Fibroblast of skin of left biceps (primary cell): ENCODE measurements at places on chromosomes 2 and 18.

GRCh38 chr2:105962221-105962620 is 217.5 kb downstream of the NCK2 start:
- DNase-seq, result no peak

DNA sequence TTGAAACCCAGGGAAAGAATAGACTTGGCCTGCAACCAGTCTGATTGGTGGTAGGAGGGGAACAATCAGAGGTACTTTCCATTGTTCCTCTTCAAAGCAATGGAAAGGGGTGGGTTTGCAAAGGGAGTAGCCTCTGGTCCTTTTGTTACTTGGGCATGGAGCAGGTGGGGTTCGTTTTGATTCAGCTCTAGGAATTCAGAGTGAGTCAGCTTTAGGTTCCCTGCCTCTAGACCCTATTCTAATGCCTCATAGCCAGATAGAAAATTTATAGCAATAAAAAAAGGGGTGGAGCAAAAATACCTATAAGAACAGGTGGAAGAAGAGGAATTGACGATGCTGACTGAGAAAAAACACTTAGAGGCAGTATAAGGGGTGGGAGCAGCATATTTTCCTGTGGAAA is 636.4 kb downstream of the PLCL1 start:
- DNase-seq, result no peak

DNA sequence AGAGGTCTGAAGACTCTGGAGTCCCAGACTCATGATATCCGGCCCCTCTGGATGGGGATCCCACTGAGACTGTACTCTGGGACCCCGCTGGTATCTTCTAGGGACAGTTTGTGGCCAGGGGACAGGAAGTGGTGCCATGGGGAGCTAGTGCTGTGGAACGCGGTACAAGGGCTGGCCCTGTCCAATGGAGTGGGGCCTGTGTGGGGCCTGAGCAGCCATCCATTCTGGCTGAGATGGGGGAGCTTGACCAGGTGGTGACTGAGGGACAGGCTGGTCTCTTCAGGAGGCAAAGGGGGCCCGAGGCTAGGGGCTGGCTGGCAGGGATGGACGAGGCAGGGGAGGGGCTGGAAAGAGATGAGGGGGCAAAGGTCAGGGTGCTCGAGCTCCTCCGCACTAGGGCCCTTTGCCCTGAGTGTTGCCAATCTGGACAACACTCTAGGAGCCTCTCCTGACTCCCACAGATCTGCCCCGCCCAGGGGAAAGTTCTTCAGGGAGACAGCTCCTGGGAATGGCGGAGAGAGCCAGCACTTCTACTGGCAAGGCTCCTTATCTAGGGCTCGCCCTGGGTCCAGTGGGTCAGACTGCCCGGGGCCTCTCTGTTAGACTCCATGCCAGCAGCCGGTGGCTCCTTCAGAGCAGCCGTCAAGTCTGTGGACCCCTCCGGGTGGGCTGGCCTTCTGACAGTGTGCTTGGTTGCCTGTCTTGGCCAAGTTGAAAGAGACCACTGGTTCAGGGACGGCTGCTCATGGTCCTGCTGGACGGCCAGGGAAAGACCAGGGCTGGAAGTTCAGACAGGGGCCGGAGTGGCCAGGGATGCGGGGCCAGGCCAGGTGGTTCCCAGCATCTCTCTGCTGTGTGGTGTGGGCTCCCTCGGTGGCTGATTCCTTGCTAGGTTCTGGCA is 12.3 kb downstream of the MALL start:
- no peak for DNase-seq

DNA sequence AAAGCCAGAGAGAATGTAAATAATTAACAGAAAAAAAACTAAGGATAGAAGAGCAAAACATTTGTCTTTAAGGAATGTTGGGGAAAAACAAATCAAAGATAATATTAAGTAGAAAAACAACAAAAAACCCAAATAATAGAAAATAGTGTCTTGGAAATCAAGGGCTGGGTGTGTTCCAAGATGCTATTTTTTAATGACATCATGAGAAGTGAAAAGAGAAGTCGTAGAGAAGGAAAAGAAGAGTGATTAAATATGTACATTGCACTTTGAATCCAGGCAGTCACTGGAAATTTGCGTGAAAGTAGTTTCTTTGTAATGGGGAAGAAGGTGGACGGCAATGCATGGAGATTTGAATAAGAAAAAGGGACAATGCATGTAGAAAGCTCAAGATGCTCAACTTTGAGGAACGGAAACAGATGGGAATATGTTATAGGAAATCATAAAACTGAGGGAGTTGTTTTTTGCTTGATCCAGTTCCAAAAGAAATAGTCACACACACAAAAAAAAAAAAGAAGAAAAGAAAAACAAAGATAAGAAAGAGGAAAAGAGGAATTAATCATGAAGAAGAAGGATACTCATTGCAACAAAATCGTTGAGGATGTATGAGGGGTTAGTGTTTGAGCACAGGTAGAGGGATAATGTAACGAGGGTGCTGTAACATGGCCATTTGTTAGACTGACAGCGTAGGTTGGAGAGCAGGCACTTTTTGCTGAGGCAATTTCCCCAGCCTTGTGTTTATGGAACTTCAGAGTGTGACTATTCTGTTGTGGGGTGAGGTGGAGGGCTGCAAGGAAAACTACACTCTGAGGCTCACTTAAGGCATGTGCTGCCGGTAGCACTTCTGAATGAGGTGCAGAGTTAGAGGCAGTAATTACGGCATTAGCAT is 184.1 kb downstream of the CALCRL start:
- DNase-seq, result no peak

- no peak for DNase-seq
Measured at GRCh38 chr2:216584112-216584511, 49.1 kb upstream of the IGFBP2 start.

- no peak for DNase-seq
Measured at GRCh38 chr18:12861637-12862036, 22.4 kb downstream of the PTPN2 start.

DNA sequence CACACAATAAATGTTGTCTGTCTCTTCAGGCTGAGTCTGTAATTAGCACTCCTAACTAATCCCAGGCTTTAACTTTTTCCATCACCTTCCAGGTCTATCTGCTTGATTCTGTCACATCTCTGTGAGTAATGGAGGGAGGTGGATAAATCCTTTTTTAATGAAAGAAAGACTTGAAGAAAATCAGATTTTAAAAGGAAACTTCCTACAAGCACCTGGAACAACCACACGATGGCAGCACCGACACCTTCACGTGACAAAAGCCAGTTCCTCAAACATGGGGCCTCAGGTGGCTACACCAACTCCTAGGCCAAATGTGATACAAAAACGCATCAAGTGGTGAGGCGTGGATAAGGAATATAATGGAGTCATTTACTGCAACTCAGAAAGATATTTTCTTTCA is 41.8 kb downstream of the TGFBRAP1 start:
- DNase-seq, result no peak

DNA sequence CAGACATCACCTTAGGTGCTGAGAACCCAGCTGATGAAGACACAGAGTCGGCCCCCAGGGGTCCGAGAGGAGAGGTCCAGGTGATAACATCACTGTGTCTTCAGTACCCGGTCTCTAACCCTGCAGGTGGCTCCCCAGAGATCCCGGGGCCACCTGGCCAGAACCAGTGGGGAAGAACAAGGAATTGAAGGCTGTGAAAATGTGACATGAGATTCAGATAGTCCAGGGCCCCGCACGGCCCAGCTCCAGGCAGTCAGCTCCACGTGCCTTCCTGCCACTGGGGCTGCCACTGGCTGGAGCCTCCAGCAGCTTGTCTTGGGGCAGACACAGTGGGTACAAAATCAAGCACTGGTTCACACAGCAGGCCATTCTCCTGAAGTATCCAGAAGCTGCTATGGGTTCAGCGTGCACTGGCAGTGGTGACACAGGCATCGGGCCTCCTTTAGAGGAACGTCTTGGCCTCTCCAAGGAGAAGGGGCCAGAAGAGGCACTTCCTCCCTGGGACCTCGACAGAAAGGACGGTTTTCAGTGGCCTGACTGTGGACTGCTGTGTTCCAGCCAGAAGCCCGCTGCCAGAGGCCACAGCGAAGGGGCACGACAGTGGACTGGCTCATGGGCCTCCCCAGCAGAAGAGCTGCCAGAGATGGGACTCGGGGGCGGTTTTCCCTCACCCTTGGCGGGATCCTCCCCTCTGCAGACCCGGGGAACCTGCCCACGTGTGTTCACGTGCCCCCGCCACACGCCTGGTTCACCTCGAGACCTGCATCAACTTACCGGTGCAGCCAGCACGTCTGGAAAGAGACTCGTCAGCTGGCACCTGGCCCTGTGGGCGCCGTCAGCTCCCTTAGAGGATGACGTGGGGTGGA is 150.4 kb downstream of the HDAC4 start:
- no peak for DNase-seq

DNA sequence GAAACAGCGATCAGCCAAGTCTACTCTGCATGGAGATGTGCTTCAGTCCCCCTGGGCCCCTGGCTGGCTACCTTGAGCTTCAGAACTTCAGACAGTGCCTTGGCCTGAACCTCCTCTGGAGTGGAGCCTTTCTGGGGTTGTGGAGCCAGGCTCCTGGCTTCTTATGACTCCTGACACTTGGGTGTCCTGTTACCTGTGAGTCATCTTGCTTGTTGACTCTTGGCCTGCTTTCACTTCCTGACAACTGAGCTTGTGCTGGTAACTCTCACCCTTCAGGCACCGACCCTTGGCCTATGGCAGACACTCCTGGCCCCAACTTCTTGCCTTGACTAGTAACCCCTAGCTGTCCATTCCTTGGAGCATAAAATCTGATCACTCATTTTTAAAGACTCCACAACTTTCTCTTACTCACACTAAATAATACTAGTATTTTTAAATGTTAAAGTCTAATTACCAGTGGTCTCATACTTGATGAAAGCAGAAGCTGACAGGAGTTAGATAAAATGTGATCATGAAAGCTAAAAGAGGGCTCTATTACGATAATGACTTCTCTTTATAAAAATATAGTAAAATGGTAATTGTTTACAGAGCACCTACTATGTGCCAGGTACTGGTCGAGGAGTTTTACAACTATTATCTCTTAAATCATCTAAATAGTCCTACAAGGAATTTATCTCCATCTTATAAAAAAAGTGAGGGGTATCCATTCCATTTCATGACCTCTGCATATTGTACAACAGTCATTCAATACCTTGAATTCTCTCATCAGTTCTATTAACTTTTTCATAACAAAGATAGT is 46.3 kb upstream of the VIT start:
- no peak for DNase-seq

DNA sequence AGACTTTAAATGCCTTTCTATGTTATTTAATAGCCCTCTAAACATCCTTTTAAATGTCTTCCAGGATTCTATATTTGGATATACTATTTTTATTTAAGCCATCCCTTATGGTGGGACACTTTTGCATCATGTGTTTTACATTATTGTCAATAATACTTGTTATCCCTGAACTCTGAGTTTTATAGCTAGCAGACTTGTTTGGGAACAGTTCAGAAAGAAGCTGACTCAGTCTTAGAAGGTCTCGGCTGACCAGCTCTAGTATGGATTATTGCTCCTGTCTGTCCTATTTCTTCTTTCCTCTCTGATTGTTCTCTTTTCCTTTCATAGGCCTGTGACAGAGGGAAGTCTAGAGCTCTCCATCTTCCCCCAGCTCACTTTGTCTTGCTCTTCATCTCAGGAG is 77.3 kb upstream of the CXCR4 start:
- no peak for DNase-seq

- no peak for DNase-seq
Measured at GRCh38 chr2:191650896-191651773, 26.8 kb upstream of the NABP1 start.

DNA sequence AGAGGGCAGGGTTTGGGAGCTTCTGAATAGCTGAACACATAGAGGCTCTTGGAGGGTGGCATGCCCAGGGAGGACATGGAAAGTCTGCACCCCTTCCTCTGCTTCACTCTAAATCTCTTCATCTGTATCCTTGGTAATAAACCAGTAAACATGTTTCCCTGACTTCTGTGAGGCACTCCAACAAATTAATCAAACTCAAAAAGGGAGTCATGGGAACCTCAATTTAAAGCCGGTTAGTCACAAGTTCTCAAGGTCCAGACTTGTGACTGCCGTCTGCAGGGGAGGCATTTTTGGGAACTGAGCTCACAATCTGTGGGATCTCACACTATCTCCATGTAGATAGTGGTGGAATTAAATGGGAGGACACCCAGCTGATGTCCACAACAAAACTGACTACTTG is 33.1 kb upstream of the STON1 start:
- no peak for DNase-seq

DNA sequence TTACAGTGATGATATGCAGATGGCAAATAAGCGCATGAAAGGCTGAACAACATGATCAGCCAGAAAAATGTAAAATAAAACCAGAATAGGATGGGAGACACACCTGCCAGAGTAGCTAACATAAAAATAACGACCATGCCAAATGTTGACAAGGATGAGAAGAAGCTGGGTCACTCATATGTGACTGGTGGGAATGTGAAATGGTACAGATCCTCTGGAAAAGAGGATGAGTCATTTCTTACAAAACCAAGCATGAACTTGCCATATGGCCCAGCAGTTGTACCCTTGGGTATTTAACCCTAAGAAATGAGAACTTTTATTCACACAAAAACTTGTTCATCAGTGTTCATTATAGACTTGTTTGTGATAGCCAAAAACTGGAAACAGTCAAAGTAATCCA is 143.8 kb downstream of the SH3BP4 start:
- no peak for DNase-seq

- no peak for DNase-seq
Measured at GRCh38 chr2:110804915-110805314, 72.5 kb downstream of the ACOXL start.

DNA sequence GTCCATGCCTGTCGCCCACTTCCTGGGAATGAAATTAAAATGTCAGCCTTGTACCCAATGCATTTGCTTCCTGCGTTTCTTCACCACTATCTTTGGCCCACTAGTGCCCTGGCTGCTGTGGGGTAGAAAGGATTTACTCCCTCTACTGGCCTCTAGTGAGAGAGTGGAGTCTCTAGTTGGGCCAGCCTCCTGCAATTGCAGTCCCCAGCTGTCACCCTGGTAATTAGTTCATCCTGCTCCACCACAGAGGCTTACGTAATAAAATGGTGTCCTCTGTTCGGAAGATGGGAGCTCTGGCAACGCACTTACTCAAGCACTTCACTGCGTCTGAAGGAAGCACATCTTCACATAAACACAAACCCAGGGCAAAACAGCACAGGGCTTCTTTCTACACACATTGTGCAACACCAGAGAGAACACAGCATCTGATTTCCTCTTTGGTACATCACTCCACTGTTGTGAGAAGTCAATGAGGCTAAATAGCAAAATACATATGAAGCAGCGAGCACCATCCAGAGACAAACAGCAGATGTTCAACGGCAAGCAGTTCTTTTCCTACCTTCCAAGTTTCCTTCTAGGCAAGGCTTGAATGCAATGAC is 274.6 kb downstream of the LRATD1 start:
- DNase-seq, result no peak
